GM12892 (cell line): ENCODE measurements at places on chromosomes 2 and 18.
A peak's percentile ranks its signal among the peaks of the same experiment; 100 is the strongest.

DNA sequence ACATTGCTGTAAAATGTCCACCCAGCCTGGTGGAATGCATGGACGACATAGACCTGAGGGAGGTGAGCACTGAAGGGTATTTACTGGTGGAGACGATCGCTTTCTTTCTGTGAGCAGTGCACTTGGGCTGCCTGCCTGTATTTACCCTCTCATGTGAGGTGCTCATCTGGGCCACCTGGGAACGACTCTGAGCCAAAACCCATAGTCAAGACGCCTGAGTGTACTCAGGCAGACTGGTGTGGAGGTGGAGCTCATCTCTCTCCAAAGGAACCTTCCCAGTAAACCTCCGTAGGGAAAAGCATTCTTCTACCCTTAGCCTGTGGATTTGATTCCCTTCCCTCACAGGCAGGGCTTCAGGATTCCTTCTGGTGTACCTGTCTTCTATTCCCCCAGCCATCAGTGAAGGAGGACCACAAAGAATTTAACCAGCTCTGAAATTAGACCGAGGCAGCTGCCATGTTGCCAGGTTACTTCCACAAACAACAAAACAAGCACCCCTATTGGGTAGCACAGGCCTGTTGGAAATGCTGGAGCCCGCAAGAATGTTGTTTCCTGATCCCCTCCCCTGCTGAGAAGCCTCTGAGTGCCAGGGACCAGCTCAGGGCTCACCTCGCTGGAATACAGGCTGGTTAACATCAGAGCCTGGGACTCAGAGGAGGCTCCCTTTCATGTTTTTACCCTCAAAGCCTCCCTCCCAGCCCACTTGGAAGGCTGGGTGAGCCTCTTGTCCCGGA is 47.5 kb upstream of the TXNDC2 start:
- DNase-seq: no peak

DNA sequence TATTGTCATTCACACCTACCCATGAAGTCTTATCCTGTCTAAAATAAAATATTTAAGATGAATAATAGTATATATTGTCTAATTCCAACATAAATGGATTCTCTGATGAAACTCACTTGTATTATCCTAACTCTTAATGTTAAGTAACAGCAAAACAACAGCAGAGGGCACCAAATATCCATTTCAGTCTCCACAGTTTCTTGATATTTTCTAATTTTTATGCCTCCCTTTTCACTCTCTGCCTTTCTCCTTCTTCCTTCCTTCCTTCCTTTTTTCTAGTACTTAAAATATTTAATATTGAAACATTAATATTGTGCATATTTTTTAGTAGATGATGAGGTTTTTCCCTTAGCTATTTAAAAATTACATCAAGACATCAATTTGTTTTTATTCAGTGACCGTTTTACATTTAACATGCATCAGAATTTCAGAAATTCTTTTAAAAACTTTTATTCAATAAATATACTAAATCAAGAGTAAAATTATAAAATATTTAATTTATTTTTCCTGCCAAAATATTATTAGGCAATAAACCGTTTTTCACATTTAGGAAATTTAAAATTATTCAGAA is 97.6 kb downstream of the WDR7 start:
- DNase-seq: no peak

DNA sequence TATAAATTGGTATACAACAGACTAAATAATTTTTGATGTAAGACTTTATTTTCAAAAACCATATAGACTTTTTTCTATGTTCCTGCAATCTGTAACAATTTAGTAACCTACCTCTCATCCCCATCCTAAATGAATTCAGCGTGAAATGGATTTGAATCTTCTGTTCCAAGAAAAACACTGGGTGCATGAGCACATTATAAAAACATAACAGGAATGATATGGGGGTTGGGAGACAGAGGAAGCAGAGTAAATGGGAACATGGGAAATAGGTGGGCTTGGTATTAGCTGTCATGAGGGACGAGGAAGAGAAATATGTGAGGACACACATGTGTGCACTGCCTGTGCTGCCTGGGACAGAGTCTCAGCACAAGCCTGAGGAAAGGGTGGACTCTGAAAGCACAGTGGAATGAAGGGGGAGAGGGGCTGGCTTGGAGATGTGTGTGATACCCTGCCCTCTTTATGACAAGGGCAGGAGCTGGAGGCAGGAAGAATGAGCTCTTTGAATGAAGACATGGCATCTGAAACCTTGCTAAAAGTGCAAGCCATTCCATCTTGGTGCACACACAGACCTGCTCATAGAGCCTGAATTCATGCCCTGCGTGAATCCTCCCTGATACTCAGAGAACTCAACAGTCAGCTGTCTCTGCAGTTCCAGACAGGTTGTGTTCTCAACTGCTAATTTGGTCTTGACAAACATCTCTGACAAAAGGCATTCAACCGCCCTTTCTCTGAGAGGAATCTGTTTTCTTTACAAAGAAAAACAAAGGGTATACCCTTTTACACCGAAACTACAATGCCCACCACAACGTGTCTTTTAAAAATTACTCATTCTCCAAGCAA is 66.6 kb downstream of the EPB41L3 start:
- DNase-seq: no peak

DNA sequence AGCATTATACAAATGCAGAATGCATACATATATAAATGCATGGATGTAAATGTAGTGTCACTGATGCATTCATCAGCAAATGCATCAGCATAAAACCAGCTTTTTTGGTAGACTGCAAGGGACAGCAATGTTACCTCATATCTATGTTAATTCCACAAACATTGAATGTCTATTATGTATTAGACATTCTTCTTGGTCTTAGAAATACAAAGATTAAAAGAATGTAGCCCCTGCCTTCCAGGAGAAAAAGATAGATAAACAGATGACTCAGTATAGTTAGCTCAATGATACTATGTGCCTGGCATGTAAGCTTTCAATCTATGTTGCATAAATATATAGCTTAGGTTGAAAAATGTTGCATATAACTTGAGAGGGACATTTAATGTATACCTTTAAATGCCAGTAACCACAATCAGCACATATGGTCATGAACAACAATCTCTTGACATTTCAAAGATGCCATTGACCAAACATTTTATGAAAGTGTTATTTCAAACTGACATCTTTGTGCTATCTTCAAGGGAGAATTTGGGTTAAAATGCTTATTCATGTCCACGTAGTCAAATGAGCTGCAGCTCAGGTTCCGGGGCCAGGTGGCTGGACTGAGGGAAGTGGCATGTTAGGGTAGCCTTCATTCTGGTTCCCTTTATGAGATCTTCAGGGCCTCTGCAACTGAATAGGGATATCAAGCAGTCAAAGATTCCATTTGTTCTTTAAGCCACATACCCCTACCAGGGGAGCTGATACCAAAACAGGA is 45.2 kb upstream of the GCG start:
- no peak for DNase-seq

GRCh38 chr2:145299368-145299767 is 779.4 kb upstream of the ZEB2 start:
- DNase-seq: no peak

DNA sequence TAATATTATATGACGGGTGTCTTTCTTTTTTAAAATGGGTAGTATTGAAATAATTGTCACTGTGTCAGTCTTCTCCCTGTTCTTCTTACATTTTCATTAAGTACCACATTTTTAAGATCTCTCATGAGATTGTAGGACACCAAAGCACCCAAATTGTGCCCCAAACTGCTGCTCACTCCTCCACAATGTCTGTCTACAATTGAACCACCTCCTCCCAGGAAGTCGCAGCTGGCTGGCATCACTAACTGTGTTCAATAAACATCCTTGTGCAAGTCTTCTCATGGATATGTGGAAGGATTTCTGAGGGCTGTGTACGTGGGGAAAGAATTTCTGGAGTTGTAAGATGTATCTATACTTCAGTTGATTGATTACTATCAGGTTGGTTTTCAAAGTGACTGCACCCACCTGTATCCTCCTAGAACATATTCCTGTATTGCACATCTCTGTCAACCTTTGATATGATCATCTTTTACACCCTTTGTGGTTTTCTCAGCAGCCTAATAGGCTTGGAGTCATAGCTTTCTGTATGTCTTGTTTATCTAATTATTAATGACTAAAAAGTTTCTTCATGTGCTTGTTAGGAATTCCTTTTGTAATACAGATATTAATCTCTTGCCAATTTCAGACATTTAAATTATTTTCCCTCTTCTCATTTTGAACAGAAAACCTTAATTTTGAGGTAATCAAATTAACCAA is 774.9 kb downstream of the RNF144A start:
- no peak for DNase-seq

GRCh38 chr2:127790694-127791529 is 20.1 kb downstream of the WDR33 start:
- no peak for DNase-seq

GRCh38 chr2:68374184-68374583 is 9.1 kb downstream of the PLEK start:
- DNase-seq: no peak

- DNase-seq: no peak
These were observed 22.8 kb upstream of the LYPD1 start for GRCh38 chr2:132692816-132693215.

GRCh38 chr2:11746807-11747459 is 501 bp downstream of the LPIN1 start:
- DNase-seq: no peak

- DNase-seq: no peak
These were observed 71.0 kb downstream of the STPG4 start for GRCh38 chr2:47083886-47084687.

DNA sequence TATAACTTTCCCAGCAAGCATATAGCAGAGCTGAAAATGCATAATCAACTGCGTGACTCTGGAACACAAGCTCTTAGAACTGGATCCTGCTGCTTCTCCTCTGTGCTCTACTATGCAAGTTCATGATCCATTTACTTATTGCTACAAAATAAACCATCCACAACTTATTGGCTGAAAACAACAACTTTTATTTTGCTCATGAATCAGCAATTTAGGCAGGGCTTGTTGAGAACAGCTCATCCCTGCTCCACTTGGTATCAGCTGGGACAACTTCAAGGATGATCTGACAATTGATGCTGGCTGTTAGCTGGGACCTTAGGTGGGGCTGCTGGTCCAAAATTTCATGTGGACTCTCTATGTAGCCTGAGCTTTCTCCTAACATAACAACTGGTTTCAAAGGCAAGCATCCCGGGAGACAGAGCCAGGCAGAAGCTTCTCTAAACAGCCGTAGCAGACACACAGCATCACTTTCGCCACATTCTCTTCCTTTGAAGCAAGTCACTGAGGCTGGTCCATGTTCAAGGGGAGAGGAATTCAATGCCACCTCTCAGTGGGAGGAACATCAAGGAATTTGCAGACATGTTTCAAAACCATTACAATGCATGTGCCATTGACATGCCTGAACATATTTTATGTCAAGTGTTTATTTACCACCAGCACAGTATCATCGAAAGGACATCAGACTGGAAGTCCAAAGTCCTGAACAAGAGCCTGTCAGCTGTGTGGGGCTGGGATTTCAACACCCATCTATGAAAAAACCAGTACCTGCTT is 153.1 kb upstream of the PKDCC start:
- no peak for DNase-seq

DNA sequence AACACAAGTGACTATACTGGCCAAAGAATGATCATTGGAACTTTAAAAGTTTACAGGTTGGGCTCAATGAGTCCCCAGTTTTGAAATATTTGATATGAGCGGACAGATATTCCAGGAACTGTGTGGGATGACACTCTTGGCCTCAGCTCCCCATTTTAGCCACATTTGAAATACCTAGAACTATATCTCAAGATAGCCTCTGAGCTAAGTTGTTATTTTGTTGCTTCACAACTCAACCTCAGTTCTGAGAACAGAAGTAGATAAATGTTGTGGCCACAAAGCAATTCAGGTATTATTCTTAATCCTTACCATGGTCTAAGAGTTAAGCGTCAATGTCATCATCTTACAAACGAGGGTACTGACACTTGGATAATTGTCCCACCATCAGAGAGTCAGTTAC is 172.2 kb upstream of the SETBP1 start:
- no peak for DNase-seq

DNA sequence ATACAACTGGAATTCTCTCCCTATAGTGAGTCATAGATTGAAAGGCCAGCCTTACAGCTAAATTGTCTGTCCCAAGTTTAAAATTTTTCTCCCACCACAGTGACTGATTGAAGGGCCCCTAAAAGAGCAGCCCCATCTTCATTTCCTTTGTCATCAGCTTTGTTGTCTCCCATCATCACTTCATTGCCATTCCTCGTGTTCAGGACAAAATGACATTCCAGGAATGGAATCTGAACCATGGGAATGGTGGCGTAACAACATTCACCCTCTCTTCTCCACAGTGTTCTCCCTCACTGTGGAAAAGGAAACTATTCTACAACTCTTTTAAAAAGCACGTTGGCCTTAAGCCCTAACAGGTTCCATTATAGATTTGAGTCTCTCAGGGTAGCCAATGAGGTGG is 52.1 kb downstream of the PSTPIP2 start:
- no peak for DNase-seq

- no peak for DNase-seq
These were observed 438.6 kb downstream of the DLGAP1 start for GRCh38 chr18:4016391-4017049.

DNA sequence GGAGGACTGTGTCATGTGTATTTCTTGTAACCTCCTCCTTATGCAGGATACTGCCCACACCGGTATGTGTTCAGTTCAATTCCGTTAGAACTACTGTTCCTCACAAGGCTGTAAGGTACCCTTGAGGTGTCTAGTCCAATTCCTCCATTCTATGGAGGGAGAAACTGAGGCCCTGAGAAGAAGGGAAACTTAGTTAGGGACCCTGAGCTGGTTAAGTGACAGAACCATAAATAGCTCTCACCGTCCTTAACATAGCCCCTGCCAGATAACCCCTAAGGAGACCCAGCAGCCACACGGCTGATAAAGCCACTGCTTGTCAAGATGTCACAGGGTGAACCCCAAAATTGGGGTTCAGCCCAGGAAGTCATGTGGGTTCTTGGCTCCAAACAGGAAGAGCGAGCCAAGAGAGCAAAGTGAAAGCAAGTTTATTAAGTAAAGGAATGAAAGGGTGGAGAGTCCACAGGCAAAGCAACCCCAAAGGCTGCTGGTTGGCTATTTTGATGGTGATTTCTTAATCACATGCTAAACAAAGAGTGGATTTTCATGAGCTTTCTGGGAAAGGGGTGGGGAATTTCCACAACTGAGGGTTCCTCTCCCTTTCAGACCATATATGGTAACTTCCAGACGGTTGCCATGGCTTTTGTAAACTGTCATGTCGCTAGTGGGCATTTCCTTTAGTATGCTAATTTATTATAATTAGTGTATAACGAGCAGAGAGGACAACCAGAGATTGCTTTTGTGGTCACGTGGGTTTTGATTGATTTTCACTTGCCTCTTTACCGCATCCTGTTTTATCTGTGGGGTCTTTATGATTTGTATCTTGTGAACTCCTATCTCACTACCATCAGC is 83.4 kb upstream of the RTN4 start:
- peak; percentile 29 for DNase-seq

- no peak for DNase-seq
These were observed 119.3 kb upstream of the RBBP8 start for GRCh38 chr18:22813648-22814328.

- DNase-seq: no peak
These were observed 6.7 kb downstream of the ORC4 start for GRCh38 chr2:148013876-148014275.

- DNase-seq: no peak
These were observed 19.8 kb upstream of the ICOS start for GRCh38 chr2:203916756-203917155.

GRCh38 chr2:80002112-80002511 is 302.4 kb downstream of the LRRTM1 start:
- no peak for DNase-seq

- no peak for DNase-seq
These were observed 7.8 kb upstream of the CCDC141 start for GRCh38 chr2:179057737-179058136.

GRCh38 chr2:241358470-241358869 is 2.4 kb downstream of the FARP2 start:
- peak; percentile 32 for DNase-seq

GRCh38 chr2:36727550-36727949 is 31.0 kb downstream of the VIT start:
- no peak for DNase-seq
